ENCODE measurements at places on chromosomes 5 and 9.

GRCh38 chr5:59351076-59351794 lies 542.3 kb downstream of the PDE4D start:
- DNase-seq: no peak

DNA sequence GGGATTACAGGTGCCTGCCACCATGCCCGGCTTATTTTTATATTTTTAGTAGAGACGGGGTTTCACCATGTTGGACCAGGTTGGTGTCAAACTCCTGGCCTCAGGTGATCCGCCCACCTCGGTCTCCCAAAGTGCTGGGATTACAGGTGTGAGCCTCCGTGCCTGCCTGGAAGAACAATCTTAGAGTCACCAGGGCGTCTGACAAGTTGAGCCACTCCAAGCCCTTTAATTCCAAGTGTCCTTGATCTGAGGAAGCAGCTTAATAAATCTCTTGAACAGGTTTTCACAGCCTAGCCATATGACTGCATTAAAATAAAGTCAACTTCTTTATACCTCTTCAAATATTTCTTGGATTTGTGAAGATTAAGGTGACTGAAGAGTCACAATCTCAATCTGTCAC lies 31.5 kb downstream of the SLC44A1 start:
- no peak for DNase-seq

DNA sequence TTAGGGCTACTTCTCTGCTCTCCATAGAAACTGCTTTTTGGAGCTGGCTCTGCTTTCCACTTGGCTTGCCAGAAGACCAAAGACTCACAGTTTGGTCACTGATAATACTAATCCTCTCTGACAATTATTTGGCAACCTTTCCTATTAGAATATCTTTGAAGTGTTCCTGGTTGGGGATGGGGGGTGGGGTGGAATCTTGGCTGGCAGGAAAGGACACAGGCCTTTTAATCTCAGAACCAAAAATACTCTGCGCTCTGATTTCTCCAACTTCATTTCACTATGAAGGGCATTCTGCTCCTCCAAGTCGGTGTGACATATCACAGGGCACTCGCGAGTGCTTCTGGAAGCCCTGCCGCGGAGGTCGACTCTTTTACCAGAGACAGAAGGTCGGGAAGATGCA lies 1329.0 kb upstream of the WWC1 start:
- DNase-seq: no peak

DNA sequence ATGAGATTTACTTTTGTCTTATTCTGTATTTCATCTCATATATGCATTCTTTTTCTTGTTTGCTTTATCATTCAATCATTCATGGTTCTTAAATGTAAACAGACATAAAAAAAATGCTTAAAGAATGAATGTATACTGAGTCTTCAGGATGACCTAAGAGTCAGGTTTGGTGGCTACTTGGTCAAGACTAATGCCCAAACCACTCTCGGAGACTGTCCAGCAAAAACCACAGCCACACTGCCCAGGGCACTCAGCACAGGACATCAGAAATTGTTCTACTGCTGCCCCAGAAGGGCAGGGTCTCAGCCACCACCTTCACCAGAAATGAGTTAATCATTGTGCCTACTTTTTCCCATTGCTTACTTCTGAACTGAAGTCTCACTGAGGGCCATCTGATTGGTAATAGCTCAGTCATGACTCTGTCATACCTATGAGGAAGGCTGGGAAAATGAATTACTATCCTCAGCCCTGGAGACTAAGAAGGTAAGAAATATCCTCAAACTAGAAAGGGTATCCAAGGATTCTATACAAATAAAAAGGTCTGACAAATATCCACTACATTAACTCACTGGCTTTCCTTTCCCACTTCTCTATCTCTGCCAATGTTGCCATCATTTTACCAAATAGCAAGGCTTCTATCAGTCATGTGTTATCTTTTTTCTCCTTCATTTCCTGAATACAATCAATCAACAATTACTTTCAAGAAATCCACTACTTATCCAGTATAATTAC lies 236.1 kb downstream of the CETN3 start:
- no peak for DNase-seq

DNA sequence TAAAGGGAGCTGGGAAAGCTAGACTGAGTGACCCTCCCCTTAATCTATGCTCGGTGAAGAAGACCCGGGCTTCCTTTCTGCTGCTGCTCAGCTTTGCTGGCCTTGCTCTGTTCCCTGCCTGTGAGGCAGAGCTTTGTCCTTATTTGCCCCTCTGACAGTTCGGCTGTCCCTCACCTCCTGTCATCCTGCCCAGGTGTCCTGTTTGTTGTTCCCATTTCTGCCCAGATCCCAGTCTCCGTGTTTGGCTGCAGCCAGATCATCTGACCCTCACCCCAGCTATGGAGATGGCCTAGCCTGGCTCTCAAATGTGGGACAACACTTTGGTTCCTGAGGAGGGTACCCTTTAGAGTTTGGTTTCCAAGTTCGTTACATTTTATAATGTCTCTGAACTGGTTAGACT lies 20.2 kb downstream of the OTULIN start:
- no peak for DNase-seq

DNA sequence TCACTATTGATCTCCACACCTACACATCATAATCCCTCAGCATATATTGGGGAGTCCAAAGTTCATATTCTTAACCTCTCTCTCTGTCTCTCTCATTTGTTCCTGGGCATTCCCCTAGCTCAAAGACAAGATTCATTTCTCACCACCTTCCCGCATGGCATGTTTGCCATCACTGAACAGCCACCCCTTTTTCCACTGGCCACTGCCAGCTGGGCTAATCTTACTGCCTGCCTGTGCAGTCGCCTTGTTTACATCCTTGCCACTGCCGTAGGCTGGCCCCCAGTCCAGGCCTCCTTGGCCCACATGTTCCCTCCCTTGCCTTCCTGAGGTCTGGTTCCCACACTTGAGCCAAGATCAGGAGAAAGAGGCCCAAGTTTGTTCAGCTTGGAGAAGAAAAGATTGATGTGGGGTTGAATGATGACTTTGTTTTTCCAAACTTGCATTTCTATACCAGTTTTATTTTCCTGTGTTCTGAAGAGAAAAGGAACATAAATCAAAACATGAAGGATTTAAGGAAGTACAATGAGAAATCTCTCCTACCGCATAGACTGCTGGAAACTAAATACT lies 80.2 kb downstream of the PLAC8L1 start:
- DNase-seq: no peak

- DNase-seq: no peak
These were observed 209.1 kb upstream of the KCNN2 start for GRCh38 chr5:114152656-114153360.

- DNase-seq: no peak
These were observed 413.2 kb upstream of the ACTBL2 start for GRCh38 chr5:57895766-57896165.

GRCh38 chr5:125440905-125441304 lies 694.5 kb upstream of the ZNF608 start:
- DNase-seq: no peak

DNA sequence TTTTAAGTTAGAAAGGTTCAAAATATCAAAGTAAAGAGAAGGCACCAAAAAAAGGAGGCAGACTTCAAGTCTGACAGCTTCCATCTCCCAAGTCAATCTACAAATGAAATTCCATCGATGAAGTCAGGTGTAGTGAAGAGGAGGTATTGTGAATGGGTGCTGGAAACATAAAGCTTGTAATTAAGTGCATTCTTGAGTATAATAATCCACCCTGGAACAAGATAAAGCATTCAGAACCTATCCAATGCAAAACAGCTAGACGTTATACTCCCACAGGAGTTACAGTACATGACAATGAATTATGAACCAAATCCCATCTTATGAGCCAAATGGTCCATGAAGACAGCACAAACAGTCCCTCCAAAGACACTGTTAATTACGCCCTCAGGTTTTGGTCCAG lies 22.3 kb downstream of the BNC2 start:
- no peak for DNase-seq

GRCh38 chr9:79685577-79685976 lies 113.8 kb downstream of the TLE4 start:
- no peak for DNase-seq

- DNase-seq: no peak
These were observed 739 bp downstream of the CARD9 start for GRCh38 chr9:136372561-136373299.

DNA sequence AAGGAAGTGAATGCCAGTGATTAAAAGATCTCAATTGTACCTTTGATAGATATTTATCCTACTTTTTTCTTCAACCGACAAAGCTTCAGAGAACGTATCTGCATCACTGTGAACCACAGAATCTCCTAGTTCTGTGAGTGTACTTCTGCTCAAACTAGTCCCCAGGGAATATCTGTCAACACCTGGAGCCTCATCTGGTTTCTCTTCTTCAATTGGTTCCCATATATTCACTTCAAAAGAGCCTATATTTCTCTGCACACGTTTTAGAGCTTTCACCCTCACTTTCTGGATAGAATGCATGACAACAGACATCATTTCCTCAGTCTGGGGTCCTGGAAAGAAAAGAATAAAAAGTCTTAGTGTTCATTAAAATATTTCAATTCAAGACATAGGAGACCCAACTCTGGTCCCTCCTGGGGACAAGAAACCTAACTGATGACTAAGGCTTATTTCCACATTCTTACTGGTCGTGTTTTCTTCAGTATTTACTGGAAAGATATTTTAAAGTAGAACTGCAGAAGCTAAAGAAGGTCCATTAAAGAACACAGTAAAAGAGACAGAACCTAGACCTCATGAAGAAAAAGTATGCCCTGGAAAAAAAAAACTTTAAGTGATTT lies 64.3 kb downstream of the CPLANE1 start:
- DNase-seq: no peak

- no peak for DNase-seq
These were observed 41.4 kb downstream of the CDC42SE2 start for GRCh38 chr5:131305138-131305689.

GRCh38 chr9:74444369-74444768 lies 52.8 kb upstream of the RORB start:
- no peak for DNase-seq

- DNase-seq: no peak
These were observed 9.7 kb downstream of the NREP start for GRCh38 chr5:111747337-111747736.

GRCh38 chr5:40904205-40904993 lies 4.9 kb upstream of the C7 start:
- DNase-seq: peak; percentile 12

DNA sequence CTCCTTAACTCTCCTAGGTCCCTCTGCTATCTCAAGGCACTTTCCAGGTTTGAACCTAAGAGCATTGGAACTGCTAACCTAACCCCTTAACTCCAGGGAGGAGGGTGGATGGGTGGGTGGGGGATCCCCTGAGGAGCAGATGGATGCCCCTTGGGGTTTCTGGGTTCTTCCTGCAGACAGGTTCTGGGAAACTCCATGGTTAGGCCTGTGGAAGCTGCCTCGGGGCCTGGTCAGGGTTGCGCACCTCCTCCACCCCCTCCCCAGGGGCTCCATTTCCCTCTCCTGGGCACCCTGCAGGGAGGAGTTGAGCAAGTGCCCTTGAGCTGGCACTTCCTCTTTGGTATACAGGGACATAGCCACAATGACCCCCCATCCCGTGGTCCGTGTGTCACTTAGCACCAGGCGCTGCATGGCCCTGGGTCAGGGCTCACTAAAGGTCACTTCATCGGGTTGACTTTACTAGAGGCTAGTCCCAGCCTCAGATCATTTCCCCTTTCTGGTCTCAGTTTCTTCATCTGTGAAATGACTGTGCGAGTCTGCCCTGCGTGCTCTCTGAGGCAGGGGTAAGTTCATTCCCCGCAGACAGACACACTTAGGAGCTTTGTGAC lies 16.0 kb downstream of the CXXC5 start:
- DNase-seq: no peak

DNA sequence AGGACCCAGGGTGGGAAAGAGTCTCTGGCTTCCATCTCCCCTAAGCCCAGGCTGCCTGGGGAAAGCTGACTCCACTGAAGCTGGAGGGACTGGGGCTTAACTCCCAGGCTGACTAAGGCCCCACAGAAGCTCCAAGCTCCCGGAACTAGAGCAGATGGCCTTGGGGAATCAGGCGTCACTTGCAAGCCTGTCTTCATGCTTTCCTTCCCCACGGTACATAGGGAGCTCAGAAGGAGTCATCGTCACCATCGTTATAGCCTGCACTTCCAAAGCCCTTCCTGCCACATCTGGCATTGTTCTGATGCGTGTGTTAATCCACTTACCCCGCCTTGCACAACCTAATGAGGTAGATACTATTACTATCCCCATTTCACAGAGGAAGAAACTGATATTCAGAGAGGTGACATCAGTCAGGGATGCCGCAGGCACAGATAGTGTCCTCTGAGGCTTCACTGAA lies 11.5 kb downstream of the AQP3 start:
- DNase-seq: no peak

GRCh38 chr5:93612855-93613243 lies 29.8 kb downstream of the NR2F1 start:
- no peak for DNase-seq

DNA sequence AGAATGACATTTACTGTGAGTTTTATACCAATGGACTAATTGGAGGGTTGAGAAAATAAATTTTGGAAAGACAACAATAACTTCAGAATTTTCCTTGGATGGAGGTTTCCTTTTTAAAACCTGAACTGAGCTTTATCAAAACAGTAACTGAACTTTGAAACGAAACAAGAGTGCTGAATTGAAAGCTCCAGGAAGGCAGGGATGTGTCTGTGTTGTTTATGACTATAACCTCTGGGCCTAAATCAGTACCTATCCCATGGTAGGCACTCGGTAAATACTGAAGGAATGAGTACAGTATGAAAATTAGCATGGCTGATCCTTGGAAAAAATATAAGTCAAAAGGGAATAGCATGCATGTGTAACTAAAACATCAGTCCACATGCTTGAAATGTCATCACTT lies 93.9 kb downstream of the GHR start:
- no peak for DNase-seq

DNA sequence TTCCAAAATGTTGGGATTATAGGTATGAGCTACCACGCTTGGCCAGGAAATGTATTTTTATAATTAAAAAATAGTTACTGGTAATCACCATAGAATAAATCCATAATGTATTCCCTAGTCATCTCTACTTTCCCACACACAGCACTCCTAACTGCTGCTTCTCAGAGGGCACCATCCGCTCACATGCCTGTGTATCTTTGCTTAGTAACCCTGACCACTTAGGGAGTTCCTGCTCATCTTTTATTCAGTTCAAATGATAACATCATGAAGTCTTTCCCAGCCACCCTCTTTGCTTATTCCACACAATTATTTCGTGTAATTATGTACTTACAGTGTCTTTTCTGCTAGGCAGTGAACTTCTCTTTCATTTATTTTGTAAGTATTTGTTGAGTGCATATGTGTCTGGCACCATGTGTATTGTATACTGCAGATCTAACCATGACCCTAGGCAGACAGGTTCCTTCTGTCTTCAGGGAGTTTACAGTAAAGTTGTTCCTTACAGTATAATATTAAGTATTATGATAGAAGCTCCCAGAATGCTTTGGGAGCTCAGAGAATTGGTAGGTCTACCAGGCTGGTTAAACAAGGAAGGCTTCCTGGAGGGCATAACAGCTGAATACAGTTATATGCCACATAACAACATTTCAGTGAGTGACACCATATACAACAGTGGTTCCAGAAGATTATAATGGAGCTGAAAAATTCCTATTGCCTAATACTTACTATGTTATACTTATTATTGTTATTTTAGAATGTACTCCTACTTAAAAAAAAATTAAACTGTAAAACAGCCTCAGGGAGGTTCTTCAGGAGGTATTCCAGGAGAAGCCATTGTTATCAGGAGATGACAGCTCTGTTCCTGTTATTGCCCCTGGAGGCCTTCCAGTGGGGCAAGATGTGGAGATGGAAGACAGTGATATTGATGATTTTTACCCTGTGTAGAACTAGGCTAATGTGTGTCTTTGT lies 39.2 kb downstream of the DCAF10 start:
- no peak for DNase-seq
